Tibial artery (tissue), 4 donors: ENCODE measurements at places on chromosomes 13 and 19.

DNA sequence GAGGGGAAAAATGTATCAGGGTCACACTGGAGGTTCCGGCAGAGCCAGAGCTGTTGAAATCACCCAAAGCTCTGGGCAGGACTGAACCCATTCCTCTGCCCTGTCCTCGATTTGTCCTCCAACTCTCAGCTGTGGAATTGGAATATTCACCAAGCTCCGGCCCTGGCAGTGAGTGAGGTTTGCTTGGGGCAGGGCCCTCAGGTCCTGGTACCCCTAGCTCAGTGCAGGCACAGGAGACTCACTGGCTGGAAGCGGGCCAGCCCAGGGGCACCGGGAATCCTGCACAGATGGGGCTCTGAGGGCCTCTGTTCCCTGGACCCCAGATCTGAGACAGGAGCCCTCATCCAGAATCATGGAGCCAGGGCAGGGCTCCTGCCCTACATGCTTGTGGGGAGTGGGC is 1322.3 kb downstream of the UQCRFS1 start:
- no peak for DNase-seq

- no peak for DNase-seq
Observed at GRCh38 chr19:752652-753517, 2.0 kb downstream of the MISP start.

DNA sequence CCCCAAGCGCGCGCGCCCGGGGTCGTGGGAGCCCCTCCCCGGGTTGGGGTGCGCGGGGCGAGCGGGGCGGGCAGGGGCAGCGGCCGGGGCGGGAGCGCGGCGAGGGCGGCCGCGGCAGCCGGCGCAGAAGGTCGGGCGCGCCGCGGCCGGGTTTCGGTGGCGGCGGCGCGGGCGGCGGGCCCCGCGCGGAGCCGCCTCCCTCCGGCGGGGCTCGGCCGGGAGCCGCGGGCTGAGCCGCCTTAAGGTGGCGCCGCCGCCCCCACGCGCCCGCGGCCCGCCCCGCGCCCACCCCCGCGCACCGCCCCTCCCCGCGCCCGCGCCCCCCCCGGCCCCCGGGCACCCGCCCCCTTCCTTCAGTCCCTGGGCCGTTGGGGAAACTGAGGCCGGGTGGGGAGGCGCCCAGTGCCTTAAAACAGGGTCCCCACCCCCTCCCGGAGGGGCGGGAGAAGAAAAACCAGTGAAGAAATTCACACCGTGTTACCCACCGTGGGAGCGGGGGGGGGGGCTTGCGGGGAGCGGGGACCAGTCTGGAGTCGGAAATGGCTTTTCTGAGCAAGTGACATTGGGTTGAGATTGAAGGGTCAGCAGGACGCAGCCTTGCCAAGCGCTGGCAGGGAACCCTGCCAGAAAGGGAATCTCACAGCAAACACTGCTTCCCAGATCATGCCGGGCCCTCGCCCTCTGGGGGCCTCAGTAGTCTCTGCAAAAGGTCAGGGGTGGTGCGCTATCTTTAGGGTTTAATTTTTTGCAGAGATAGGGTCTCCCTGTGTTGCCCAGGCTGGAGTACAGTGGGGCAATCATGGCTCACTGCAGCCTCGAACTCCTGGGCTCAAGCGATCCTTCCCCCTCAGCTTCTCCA is at the start of gene TLE2:
Gene TLE2 (minus strand): TSS at position 216 of the 859 bp plus-strand sequence. CDS start 376 bp downstream, outside the sequence.
- DNase-seq = no peak

GRCh38 chr13:46739447-46740098 is 57.4 kb downstream of the ESD start:
- DNase-seq = no peak

GRCh38 chr13:102651892-102652291 is 43.0 kb downstream of the METTL21C start:
- peak; percentile 83 for DNase-seq
